ENCODE measurements at places on chromosomes 16 and 17.

DNA sequence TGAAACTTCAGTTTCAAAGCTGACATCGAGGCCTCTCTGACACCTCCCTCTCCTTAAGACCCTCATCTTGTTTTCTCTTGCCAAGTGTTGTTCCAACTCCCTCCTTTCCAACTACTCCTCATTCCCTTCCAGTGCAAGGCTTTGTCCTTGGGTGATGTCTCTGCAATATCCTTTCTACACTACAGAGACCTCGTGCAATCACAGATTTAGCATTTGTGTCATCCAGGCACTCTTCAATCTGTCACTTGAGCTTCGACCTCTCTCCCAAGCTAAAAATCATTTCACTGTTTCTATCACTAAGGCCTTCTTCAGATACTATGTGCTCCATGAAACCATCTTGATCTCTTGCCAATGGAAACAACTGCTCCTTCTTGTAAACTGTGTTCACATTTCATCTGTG is 31.6 kb downstream of the TEKT3 start:
- DNase-seq, result no peak

DNA sequence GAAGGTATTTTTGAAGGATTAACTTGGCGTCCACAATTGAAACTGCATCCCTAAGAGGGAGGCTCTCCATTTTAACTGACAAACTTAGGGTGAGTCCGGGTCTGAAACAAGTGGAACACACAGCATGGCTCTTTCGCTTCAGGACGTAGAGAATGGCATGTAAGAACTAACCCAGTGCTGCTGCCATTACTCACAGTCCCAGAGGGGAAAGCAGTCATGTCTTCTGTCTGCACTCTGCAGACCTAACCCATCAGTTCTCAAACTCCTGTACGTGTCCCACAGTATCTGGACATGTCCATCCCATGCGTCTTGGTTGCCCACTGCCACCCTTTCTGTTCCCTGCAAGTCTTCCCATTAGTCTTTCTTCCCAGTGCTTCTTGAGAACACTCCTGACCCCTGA is 563 bp downstream of the ST6GALNAC1 start:
- no peak for DNase-seq

DNA sequence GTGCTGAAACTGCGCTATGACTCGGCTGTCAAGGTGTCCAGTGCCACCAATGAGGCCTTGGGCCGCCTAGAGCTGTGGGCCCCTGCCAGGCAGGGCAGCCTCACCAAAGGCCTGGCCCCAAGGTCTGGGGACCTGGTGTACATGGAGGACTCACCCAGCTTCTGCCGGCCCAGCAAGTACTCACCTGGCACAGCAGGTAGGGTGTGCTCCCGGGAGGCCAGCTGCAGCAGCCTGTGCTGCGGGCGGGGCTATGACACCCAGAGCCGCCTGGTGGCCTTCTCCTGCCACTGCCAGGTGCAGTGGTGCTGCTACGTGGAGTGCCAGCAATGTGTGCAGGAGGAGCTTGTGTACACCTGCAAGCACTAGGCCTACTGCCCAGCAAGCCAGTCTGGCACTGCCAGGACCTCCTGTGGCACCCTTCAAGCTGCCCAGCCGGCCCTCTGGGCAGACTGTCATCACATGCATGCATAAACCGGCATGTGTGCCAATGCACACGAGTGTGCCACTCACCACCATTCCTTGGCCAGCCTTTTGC is 25.0 kb downstream of the WNT9B start:
- peak; percentile 83 for DNase-seq

DNA sequence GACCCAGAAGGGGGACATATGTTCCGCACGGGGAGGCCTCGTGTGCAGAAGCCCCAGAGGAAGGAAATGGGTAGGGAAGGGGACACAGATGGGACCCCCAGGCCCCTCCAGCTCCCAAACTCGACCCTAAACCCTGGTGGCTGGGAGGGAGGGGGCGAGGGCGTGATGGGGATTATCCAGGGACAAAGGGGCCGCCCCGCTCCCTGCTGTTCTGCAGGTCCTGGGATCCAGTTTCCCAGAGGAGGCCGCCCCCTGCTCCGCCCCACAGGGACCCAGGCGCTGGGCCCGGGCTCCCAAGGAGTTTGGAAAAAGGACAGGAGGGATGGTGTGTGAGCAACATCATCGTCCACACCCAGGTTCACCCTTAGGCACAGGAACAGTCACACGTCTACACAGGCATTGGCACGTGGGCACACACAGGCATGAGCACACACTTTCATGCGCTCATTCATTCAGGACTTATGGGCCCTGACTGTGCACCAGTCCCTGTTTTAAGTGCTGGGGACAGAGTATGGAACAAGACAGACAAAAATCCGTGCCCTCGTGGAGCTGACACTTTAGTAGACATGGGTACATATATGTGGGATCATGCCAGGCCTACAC is 12.8 kb upstream of the FBXL19 start:
- DNase-seq, result no peak

- DNase-seq, result no peak
Measured at GRCh38 chr16:50736448-50736847, 5.4 kb upstream of the CYLD start.

- DNase-seq, result no peak
Measured at GRCh38 chr17:70527364-70527888, 358.1 kb downstream of the KCNJ2 start.

DNA sequence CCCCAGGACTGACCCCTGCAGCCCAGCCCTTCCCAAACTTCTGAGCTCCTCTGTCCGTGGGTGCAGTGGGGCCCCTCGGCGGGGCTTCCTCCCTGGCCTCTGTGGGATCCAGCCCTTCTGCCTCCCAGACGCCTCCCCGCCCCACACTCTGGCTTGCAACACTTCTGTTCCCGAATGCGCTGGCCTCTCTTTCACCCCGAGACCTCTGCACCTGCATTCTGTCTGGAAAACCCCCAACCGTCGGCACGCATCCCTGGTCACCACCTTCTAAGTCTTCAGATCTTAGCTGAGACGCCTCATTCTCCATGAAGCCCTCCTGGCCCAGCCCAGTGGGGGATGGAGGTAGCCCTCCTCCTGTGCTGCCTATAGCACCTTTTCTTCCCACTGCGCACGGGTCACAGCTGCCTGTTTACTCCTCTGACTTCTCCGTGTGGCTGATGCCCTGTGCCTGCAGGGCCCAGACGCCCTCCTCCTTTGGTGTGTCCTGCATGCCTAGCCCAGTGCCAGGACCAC is 26.4 kb downstream of the TMEM235 start:
- DNase-seq, result no peak

DNA sequence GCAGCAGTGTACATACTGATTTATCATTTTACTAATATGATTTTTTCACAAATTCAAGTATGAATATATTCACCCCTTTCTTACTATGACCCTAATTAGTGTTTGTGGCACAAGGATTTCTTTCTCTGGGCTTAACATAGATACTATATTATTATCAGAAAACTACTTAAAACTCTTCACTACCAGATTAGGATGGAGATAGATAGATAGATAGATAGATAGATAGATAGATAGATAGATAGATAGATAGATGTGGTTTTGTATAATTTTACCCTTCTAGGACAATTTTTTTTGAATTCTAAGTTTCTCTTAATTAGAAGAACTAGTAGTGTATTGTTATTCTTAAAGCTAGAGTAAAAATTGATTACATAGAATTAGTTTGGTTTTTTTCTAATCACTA is 49.6 kb downstream of the VMP1 start:
- DNase-seq, result no peak

GRCh38 chr17:73232587-73233373 is 28.9 kb downstream of the CPSF4L start:
- peak; percentile 38 for DNase-seq

GRCh38 chr17:77337150-77337549 is 196.4 kb downstream of the SEC14L1 start:
- no peak for DNase-seq

DNA sequence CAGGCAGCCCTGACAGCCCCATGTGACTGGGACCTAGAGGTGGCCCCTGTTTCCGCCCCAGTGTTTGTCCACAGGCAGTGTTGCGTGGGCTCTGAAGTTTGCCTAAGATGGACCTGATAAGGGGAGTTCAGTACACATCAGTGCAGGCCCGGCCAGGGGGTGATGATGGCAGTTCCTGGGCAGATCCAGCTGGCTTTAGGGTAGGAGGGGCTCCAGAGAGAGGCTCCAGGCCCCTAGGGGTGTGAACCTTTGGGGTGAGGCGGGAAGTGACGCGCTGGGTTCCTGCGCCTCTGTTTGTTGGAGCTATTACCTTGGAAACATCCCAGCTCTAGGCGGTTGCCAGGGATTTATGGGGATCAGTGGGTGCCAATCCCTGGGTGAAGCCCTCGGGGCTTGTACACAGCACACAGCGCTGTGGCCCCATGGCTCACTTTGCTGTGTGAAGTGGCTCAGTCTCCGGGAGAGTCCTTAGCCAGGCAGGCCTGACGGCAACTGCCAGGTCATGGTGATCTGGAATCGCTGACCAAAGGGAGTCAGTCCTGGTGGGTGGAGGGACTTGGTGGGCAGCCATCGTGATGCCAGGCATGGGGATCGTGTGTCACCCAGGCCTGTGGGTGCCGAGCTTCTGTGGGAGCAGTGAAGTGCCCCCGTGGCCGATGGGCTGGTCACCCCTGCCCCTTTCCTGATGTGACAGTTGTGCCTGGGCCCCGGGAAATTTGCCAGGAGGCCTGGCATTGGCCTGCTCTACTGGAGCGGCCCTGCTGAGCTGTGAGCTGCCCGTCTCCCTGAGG is 146.1 kb downstream of the SEC14L1 start:
- DNase-seq, result no peak

DNA sequence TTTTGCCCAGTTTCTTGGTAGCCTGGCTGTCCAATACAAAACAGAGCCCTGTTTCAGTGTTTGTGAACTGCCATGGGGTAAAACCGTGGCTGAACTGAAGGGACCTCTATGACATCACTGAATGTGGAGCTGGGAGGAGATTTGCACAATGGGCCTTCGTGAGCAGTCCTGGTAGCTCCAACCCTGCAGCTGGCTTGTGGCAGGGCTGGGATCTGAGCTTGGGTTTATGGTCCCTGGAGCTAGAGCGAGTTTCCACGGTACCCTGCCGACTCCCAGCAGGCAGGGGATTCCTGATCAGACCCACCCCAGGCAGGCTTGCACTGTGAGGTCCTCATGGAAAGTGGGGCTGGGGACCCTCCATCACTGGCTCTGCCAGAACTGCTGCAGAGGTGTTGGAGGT is 247.0 kb downstream of the GSG1L start:
- no peak for DNase-seq

GRCh38 chr17:73343739-73344454 is 32.1 kb upstream of the CDC42EP4 start:
- no peak for DNase-seq

DNA sequence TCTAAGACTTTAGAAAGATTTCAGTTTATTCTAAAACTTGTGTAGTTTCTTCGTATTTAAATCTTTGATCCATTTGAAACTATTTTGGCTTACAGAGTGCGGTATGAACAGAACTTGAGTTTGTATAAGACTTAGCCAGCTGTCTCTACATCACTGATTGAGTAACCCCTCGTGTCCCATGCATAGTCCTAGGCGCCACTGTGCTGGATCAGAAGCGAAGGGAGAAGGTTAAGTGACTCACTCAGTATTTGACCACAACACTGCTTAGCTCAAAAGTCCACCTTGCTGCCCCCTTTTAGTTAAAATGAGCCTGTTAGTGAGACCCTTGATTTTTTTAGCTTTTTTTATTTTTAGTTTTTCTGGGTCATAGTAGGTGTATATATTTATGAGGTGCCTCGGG is 28.4 kb downstream of the CD300LB start:
- DNase-seq, result no peak

GRCh38 chr17:56756536-56756935 is 77.2 kb downstream of the C17orf67 start:
- DNase-seq, result no peak

GRCh38 chr17:34386697-34387550 is 23.9 kb upstream of the CCL1 start:
- DNase-seq, result no peak

DNA sequence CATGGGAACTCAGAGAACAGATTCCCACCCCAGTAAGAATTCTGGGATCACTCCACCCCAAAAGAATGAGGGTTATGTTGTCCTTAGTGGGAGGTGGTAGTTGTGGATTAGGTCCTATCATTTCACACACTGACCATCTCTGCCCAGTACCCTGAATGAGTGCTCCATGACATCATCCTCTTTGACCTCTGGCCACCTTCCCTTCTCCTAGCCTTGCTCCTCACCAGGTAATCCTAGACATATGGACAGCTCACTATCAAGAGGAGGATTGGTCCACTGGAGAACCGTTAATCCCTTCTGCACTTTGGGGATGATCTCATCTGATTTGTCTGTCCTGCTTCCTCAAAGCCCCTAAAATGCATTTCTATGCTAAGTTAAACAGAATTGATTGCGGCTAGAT is 538.2 kb upstream of the HSBP1 start:
- no peak for DNase-seq

DNA sequence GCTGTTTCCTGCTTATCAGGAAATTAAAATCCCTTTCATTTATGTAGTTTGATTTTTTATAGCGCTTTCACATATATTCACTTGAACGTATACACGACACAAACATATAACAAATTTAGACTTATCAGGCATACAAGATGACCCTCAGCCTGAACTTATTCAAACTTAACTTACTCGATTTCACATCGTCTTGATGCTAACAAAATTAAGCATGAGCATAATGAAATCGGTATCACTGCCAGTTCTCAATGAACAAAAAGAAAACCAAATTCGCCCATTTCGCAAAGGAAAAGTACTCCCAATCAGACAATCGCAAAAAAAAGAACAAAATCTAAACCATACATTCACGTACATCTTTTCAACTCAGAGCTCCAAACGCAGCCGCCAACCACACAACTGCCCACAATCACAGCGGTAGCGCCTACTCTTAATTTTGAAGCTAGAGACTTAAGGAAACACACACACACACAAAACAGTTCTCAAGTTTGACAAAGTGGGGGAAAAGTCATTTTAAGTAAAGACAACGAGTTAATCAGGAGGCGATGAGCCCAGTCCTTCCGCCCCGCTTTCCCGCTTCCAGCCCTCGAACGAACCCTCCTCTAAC is 1.1 kb downstream of the GJC1 start:
- peak; percentile 35 for DNase-seq

- DNase-seq, result no peak
Measured at GRCh38 chr16:53985861-53986260, 281.9 kb downstream of the FTO start.

DNA sequence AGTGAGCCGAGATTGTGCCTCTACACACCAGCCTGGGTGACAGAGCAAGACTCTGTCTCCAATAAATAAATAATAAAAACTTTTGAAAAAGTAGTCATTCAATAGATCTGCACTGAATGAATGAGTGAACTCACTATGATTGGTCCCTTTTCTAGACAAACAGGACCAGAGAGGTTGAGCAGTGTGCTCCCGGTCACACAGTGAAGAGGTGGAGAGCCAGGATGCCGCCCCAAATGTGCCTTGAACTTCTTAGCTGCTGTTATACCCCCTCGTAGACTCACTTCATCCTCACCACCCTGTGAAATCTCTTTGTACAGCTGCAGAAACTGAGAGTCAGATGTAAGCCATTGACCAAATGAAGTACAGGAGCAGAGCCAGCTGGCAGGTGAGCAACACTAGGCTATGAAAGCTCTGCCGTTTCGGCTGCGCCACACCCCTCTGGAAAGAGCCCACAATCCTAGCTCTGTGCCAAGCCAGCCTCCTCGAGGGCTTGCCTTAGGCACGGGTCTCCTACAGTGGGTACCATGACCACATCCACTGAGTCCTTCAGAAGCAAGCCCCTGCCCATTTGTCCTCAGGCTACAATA is 7.8 kb upstream of the KIAA0513 start:
- peak; percentile 49 for DNase-seq

Measured in NCI-H345 (cell line).